Hypothalamus (tissue), 51 donors: ENCODE measurements at places on chromosomes 1 and 21.

- DNase-seq, result no peak
Measured at GRCh38 chr1:220113136-220113695, 19.3 kb downstream of the IARS2 start.

DNA sequence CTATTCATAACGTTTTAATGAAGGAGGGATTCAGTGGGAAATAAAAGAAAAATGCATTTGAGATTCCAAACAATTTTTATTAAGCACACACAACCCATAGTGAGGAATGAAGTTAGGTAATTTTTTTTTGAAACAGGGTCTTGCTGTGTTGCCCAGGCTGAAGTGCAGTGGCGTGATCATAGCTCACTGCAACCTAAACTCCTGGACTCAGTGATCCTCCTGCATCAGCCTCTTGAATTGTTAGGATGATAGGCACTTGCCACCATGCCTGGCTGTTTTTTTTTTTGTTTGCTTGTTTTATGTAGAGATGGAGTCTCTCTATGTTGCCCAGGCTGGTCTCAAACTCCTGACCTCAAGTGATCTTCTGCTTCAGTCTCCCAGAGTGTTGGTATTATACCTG lies 28.9 kb downstream of the LYPLAL1 start:
- DNase-seq, result no peak

- no peak for DNase-seq
Measured at GRCh38 chr1:41614818-41615217, 130.3 kb upstream of the EDN2 start.

GRCh38 chr21:32302560-32302959 lies 3.9 kb downstream of the MRAP start:
- DNase-seq, result no peak

DNA sequence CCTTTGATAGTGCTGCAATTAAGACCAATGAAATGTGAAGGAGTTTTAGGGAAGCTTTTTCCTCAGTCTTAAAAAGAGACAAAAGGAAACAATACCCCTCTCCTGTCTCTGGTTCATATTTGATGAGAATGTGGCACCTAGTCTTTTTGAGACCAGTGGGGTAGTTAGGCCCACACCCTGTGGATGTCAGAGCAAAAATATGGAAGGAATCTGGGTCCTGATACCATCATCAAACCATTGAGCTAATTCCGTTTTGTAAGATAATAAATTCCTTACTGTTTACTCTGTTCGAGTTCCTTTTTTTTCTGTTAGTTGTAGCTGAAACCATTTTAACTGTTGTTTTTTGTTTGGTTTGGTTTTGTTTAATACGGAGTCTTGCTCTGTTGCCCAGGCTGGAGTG lies 33.3 kb downstream of the PTPRC start:
- no peak for DNase-seq

GRCh38 chr1:208942394-208943130 lies 641.0 kb upstream of the CAMK1G start:
- DNase-seq, result no peak

- DNase-seq, result no peak
Measured at GRCh38 chr1:198529414-198529813, 11.1 kb downstream of the ATP6V1G3 start.

DNA sequence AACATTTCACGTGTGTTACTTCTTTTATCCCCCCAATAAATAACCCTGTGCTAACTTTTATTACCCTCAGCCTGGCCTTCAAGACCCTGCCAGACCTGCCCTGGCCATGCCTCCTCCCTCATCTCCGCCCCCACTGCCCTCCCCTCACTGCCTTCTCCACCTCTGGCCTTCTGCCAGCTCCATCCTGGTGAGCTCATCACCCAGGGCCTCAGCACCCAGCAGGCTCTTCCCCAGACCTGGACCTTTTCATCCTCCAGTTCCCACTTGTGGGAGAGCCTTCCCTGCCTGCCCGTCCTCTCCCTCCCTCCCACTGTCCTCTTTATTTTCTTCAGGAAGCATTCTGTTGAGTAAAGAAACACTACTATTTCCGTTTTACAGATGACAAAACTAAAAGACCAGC lies 72.0 kb downstream of the SLC66A1 start:
- no peak for DNase-seq

DNA sequence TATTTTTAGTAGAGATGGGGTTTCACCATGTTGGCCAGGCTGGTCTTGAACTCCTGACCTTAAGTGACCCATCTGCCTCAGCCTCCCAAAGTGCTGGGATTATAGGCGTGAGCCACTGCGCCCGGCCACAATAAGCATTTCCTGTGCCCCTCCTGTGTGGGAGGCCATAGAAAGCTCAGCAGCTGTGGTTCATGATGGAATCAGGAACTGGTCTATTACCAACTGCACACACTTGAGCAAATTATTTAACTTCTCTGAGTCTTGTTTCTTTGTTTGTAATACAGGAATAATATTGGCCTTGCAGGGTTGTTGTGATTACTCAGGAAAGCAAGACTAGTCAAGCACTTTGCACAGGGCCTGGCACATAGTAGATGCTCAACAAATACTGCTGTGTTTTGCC lies 15.0 kb downstream of the RHBG start:
- no peak for DNase-seq

GRCh38 chr1:177216587-177217202 lies 45.9 kb downstream of the BRINP2 start:
- DNase-seq, result no peak

GRCh38 chr1:6625584-6626149 lies 999 bp downstream of the THAP3 start:
- no peak for DNase-seq

DNA sequence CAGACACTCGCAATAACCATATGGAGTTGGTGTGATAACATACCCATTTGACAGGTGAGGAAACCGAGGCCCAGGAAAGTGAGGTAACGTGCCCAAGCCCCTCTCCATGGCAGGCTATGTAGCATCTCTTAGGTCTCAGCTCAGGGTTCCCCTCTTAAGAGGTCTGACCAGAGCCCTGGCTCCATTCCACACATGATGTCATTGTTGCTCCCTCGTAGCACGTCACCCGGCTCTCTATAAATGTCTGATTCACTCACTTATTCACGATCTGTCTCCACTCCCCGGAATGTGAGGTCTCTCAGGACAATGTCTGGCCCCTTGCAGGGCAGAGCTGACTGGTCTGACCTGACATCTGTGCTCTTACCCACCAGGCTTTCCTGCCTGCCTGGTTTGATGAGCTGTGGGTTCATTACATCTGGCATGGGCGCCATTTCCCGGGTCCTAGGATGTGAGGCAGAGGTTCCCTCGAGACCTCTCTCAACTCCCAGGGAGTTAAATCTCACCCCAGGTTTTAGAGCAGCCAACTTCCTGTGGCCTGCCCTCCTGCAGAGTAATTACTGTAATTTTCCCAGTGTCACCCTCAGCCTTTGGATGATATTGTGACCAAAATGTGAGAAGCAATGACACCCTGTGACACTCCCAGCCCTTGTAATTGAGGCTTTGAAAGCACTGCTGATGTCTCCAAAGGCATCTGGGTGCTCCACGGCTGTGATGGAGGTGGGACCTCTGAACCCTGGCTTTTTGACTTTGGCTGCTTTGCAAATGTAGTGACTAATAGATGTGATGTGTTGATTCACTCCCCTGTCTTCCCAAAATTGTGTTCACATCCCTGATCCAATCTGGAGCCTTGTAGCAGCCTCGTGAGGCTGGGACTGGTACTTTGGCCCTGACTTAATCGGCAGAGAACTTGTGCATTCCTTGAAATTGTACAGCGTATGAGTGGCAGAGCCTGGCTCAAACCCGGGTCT lies 10.6 kb downstream of the ACTL8 start:
- DNase-seq, result no peak

GRCh38 chr21:45496968-45497845 lies 45.0 kb downstream of the SLC19A1 start:
- no peak for DNase-seq

DNA sequence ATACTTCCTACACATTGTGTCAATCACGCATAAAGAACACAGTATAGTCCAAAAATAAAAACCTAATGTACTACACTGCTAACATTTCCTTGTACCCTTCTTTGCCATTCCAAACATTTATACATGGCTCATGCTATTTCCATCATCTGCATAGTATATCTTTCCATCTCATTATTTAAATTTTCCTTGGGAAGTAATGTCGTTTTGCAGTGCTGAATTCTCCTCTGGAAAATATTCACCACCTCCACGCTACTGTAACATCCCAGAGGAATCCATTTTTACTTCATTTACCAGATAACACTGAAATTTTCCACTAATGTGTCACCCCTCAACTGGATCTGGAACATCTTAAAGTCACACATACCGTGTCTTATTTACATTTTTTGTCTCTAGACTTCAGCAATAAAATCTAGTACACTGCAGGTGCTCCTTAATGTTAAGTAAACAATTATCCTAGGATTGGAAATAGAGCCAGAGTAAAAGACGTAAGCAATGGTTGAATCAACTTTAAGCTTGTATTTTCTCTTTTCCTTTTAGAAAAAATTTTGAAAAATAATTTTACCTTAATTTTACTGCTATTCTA lies 881.0 kb downstream of the AMY1C start:
- DNase-seq, result no peak

DNA sequence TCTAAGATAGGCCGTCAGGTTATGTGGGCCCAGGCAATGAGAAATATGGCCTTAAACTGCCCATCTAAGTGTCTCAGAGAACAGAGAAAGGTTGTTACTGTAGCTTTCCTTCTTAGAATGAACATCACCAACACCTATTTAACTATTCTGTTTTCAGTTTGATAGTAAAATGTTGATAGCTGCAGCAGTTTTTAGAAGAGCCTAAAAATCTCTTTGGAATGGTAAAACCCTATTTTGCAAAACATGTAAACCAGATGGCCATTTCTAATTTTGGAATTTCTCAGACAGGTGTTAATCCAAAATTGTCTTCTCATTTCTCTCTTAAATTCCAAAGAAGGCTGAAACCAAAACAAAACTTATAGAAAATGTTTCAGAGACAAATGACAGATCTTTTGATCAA lies 57.5 kb downstream of the DIPK1A start:
- no peak for DNase-seq
